Stimulated activated CD8-positive, alpha-beta memory T cell treated with anti-CD3 and anti-CD28 coated beads, Interleukin-4, amount 100 ng/mL, for 4 hours (primary cell): ENCODE measurements at places on chromosomes 7 and 10.

GRCh38 chr7:53191191-53191695 lies 155.8 kb downstream of the POM121L12 start:
- no peak for DNase-seq

DNA sequence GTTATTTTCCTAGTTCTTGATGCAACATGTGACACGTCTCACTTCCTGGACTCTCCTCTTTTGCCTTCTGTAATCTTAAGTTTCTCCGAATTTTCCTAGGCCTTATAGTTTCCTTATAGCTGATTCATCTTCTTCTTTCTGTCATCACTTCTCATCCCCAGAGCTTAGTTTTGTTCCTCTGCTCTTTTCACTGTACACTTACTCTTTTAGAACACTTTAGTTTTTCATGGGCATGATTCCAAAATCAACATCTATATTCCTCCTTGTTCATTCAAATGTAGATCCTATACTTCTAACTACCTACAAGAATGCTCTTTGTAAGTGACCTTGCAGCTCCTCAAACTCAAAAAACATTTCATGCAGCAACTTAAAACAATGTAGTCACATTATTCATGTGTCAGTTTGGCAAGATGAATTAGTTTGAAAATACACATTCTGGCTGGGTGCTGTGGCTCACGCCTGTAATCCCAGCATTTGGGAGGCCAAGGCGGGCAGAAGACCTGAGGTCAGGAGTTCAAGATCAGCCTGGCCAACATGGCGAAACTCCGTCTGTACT lies 13.1 kb upstream of the SLC26A3 start:
- DNase-seq: no peak

DNA sequence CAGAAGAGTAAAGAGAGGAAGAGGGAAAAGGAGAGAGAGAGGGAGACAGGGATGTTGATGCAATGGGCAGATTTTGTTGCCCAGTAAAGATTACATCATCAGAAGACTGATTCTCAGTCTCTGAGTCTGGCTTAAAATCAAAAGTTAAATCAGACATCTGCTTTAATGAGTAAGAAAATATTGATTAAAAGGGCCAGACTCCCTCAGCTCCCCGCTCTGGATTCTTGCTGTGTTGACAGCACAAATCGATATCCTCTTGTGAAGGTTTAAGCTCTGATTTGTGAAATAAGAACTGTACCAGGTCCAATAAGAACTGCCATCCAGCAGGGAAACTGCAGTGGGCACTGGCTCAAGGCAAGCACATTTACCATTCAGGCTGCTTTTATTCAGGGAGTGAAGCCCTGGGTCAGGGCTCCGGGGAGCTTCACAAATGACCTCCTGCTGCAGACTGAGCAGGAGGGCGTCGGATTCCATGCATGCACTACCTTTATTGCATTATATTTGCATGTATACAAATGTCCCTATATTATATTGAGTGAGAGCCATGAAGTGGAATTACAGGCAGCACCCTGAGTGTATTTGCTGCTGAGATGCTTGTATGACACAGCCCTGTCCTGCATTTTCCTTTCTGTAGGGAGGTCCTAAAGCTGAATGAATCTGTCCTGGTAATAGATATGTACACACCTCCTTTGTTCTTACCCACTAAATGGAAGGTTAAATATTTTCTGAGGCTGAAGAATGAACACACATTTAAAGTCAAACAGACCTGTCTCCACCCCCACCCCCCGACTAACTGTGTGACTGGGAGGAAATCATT lies 401.5 kb downstream of the REEP3 start:
- DNase-seq: no peak

- no peak for DNase-seq
These were observed 1.0 kb downstream of the PDE1C start for GRCh38 chr7:32069116-32069650.

DNA sequence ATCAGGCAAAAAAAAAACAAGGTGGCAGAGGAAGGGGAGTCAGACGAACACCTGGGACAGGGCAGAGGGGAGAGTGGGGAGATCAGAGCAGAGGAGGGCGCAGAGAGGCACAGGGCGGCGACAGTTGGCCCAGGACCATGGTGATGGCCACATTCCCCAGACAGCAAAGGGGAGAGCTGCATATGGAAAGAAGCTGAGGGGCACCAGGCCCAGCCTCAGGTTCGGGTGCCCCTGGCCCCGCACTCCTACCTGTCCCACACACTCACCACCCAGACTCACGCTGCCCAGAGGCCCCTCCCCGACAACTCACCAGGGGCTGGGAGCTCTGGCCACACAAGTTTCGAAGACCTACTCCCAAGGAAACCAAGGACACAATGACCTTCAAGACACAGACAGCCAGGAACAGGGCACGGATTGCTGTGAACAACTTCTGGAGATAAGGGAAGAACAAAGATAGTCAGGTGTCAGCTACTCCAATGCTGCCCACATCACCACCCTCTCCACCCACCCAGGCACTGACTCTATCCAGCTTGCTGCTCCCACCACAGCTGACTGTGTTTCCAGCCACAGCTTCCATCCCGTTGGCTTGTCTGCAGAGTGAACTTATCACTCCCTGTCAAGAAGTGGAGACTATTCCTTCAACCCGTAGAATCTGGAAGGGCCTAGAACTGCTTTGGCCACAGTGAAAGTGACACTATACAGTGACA lies 8.3 kb downstream of the TMEM176B start:
- DNase-seq: no peak
